Caco-2 (cell line): ENCODE measurements at places on chromosomes 7 and 10. TPM values are rescaled to one million over a fixed set of nuclear protein-coding genes. Genes with fewer than 3 reads are reported as not detected.

- H3K27ac ChIP-seq, result no peak overlapping the region
- DNase-seq, result no peak
These were observed 2.4 kb downstream of the SPOCK2 start for GRCh38 chr10:72085864-72086465.

- no peaks in the 10 kb centered on the region for H3K27me3 ChIP-seq
- H3K27ac ChIP-seq, result no peak overlapping the region
- no peak overlapping the region for H3K4me3 ChIP-seq
These were observed 24.5 kb downstream of the TMEM209 start for GRCh38 chr7:130180571-130181262.

DNA sequence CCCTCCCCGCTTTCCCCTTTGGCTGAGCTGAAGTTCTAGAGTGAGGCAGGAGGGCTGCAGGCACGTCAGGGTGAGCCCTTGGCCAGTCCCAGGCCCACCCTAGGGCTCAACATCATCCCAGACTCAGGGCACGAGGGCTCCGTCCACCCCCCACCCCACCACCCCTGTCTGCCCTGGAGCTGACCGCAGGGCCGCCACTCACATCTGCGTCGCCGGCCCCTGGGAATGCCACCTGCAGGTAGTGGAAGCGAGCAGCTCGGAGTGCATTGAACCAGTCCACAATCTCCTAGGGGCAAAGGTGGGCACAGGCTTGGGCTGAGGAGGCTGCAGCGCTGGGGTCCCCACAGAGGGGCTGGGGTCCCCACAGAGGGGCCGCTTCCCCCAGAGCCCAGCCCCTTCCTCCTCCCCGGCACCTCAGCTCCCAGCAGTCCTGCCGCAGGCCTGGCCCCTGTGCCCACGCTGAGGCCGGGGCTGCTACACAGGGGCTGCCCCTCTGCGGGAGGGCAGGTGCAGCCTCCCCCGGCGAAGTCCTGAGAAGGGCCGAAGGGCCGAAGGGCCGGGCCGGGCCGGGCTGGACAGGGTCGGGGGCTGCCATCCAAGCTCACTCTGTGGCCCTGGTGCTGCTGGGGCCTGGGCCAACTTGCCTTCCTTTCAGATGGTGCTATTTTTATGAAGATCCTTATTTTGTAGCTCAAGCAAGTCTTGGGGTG, 24.1 kb downstream of the GET4 start:
- H3K36me3 ChIP-seq, result no peaks in the 10 kb centered on the region; the same call in 1 of the 2 replicates
- H3K27ac ChIP-seq, result peak overlapping the region; percentile 69
- no peaks in the 10 kb centered on the region for H3K4me1 ChIP-seq

GRCh38 chr7:51467384-51468017, 150.9 kb upstream of the COBL start:
- no peaks in the 10 kb centered on the region for H3K27me3 ChIP-seq
- H3K4me1 ChIP-seq, result no peaks in the 10 kb centered on the region
- H3K4me3 ChIP-seq, result no peak overlapping the region
- H3K27ac ChIP-seq, result no peak overlapping the region
- H3K36me3 ChIP-seq, result no peaks in the 10 kb centered on the region
- DNase-seq, result no peak

GRCh38 chr7:96484091-96484490, 162.2 kb upstream of the SLC25A13 start:
- no peaks in the 10 kb centered on the region for H3K4me1 ChIP-seq
- no peaks in the 10 kb centered on the region for H3K36me3 ChIP-seq
- DNase-seq, result no peak
- no peaks in the 10 kb centered on the region for H3K27me3 ChIP-seq

DNA sequence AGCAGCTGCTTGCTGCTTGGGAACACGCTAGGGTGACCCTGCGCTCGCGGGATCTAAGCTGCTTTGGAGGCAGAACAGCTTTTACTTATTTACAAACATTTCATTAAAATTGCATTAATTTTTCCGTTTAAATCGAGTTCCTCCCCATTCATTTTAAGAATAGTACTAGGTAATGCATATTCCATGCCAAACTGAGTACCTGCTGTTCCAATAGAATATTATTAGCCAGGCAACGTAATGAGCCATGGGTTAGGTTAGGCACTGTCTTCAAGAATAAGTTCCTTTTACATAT, 860 bp downstream of the EXOC6 start:
- peak overlapping the region; percentile 78 for H3K4me3 ChIP-seq
- H3K4me1 ChIP-seq, result peaks cover 4% of the 10 kb centered on the region; the same call in 1 of the 2 replicates
- DNase-seq, result no peak
- H3K27ac ChIP-seq, result peak overlapping the region; percentile 48
- no peaks in the 10 kb centered on the region for H3K36me3 ChIP-seq

DNA sequence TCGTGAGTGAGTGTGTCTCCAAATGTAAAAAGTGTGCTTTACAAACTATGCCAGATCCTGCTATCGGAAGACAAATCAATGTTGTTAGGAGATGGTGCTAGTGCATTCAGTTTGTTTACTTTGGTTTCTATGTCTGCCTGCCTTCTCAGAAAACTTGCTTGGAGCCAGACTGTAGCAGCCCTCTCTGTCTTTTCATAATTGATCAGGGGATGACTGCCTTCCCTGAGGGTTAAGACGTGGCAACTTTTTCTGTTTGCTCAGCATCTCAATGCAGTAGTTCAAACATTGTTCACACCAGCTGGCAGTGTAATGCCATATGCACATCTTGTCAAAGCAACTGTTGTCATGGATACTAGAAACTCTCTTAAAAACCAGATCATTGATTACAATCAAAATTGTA, 118.5 kb downstream of the FOXP2 start:
- H3K4me1 ChIP-seq, result no peaks in the 10 kb centered on the region
- no peaks in the 10 kb centered on the region for H3K27me3 ChIP-seq
- H3K4me3 ChIP-seq, result no peak overlapping the region
- DNase-seq, result no peak
- H3K27ac ChIP-seq, result no peak overlapping the region

- no peaks in the 10 kb centered on the region for H3K4me1 ChIP-seq
- no peaks in the 10 kb centered on the region for H3K27me3 ChIP-seq
- no peak overlapping the region for H3K4me3 ChIP-seq
- H3K36me3 ChIP-seq, result peaks cover 2% of the 10 kb centered on the region; the same call in 1 of the 2 replicates
- H3K27ac ChIP-seq, result no peak overlapping the region
These were observed 41.4 kb downstream of the GSDME start for GRCh38 chr7:24715661-24716479.

DNA sequence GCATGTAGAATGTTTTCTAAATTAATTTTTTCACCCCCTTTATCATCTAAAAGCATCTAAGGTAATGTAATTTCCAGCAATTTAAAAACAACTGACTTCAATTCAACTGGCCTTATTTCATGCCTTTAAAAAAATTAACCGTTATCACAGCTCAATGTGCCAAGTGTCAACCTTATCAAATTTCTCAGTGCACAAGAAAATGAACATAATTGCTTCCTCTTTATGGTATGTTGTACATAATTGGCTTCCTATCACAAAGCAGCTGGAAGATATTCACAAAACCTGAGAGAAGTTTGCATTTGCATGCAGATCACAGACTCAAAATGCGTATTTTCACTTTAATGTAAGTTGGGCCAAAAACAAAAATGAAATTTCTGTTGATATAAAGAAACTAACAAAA, 966.4 kb downstream of the GRM8 start:
- H3K4me1 ChIP-seq, result no peaks in the 10 kb centered on the region
- no peak for DNase-seq
- no peaks in the 10 kb centered on the region for H3K27me3 ChIP-seq
- no peak overlapping the region for H3K27ac ChIP-seq

GRCh38 chr10:42988517-42989395, 88.1 kb upstream of the RET start:
- no peaks in the 10 kb centered on the region for H3K36me3 ChIP-seq
- no peak overlapping the region for H3K27ac ChIP-seq
- no peaks in the 10 kb centered on the region for H3K27me3 ChIP-seq
- no peak overlapping the region for H3K4me3 ChIP-seq

DNA sequence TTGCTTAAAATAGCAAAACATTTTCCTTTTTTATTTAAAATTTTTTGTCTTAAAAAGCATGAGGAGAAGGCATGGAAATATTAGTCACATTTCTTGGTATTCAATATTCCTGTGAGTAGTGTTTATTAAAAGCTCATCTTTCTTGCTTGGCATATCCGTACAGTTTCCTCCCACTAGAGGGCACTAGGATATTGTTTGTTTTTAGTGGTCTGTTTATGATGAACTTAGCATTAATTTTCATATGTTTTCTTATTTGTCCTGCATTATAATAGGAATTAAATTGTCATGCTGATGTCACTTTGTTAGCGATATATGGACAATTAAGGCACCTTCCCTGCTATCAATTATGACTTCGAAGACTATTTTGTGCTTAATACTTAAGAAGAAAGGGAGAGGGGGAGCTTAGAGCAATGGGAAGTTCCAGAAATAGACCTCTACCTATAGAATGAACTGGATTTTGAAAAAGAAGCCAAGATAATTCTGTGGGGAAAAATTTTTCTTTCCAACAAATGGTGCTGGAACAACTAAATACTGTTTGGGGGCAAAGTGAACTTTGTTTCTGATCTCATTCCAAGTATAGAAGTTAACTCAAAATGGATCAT, 91.0 kb upstream of the STRIP2 start:
- no peaks in the 10 kb centered on the region for H3K36me3 ChIP-seq
- no peaks in the 10 kb centered on the region for H3K4me1 ChIP-seq
- peak; percentile 44 for DNase-seq
- no peak overlapping the region for H3K4me3 ChIP-seq

DNA sequence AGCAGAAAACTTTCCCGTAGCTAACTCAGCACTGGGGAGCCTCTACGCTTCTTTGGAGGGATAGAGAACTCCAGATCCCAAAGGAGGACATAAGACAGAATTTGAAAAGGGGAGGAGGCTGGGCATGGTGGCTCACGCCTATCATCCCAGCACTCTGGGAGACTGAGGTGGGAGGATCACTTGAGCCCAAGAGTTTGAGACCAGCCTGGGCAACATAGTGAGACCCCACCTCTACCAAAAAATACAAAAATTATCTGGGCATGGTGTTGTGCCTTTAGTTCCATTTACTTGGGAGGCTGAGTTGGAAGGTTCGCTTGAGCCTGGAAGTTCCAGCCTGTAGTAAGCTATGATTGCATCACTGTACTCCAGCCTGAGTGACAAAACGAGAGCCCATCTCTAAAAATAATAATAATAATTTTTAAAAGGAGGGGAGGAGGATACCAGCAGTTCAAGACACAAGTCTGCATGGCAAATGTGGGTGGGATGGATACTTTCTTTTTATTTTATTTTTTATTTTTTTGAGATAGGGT, 165.9 kb upstream of the SH2B2 start:
- peak overlapping the region; percentile 64 for H3K27ac ChIP-seq
- H3K4me3 ChIP-seq, result no peak overlapping the region

- H3K4me3 ChIP-seq, result no peak overlapping the region
- peaks cover 2% of the 10 kb centered on the region; the same call in 1 of the 2 replicates for H3K36me3 ChIP-seq
These were observed 32.2 kb downstream of the VWA2 start for GRCh38 chr10:114271075-114271778.

GRCh38 chr7:20797462-20798080, 10.9 kb upstream of the SP8 start:
- peak overlapping the region; percentile 82 for H3K27ac ChIP-seq
- H3K36me3 ChIP-seq, result no peaks in the 10 kb centered on the region
- peak overlapping the region; percentile 50 for H3K4me3 ChIP-seq
- peak; percentile 72 for DNase-seq
- no peaks in the 10 kb centered on the region; the same call in 1 of the 2 replicates for H3K4me1 ChIP-seq

GRCh38 chr10:13788320-13788600, 201.5 kb downstream of the PRPF18 start:
- no peak for DNase-seq
- no peaks in the 10 kb centered on the region; the same call in 1 of the 2 replicates for H3K27me3 ChIP-seq
- H3K4me1 ChIP-seq, result no peaks in the 10 kb centered on the region; the same call in 1 of the 2 replicates
- H3K27ac ChIP-seq, result peak overlapping the region; percentile 54

GRCh38 chr7:50821457-50822008, 38.8 kb upstream of the GRB10 start:
- H3K36me3 ChIP-seq, result no peaks in the 10 kb centered on the region
- no peak overlapping the region for H3K4me3 ChIP-seq
- no peak overlapping the region for H3K27ac ChIP-seq
- no peak for DNase-seq
- H3K27me3 ChIP-seq, result no peaks in the 10 kb centered on the region
- H3K4me1 ChIP-seq, result no peaks in the 10 kb centered on the region; the same call in 1 of the 2 replicates

GRCh38 chr10:59877191-59877671, 29.1 kb downstream of the CCDC6 start:
- peaks cover 40% of the 10 kb centered on the region for H3K4me1 ChIP-seq
- no peaks in the 10 kb centered on the region for H3K36me3 ChIP-seq
- no peak overlapping the region for H3K4me3 ChIP-seq

DNA sequence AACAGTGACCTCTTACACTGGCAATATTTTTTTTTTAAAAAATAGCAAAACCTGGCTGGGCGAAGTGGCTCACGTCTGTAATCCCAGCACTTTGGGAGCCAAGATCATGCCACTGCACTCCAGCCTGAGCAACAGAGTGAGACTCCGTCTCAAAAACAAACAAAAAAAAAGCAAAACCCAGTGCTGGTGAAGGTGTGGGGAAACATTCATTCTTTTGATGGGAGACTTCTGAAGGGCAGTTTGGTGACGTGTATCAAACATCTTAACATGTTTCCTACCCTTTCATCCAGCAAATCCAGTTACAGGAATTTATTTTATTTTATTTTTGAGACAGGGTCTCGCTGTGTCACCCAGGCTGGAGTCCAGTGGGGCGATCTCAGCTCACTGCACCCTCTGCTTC, 58.0 kb downstream of the CHST3 start:
- H3K4me1 ChIP-seq, result peaks cover 27% of the 10 kb centered on the region
- H3K4me3 ChIP-seq, result no peak overlapping the region
- DNase-seq, result no peak

DNA sequence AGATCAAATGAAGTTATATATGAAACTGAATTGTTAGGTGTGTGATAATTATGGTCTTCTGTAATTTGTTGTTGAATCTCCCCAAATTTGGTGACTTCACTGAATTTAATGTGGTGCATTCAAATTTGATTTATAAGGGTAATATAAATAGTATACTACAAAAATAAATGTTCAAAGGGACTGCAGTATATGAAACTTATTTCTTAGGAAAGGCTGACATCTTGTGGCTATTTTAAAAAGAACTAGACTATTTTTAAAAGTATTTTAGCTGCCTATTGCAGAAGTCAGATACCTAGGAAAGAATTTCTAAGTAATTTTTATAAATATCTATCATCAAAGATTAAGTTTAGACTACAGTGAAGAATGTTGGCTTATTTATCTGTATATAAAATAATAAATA, 36.6 kb downstream of the ATRNL1 start:
- no peak for DNase-seq
- H3K27me3 ChIP-seq, result no peaks in the 10 kb centered on the region
- H3K27ac ChIP-seq, result no peak overlapping the region
- H3K36me3 ChIP-seq, result no peaks in the 10 kb centered on the region
- no peaks in the 10 kb centered on the region for H3K4me1 ChIP-seq

Gene POLD2
- 130 and 140 TPM in 2 replicates for total RNA-seq

Gene ITGB8
- 3.2 and 4.6 TPM in 2 replicates for total RNA-seq

Gene FRMPD2
- total RNA-seq, result 0.12 TPM in 1 of 2 replicates, not detected in the other

Gene GPR15LG
- total RNA-seq, result not detected in 2 replicates

Gene TUBAL3
- total RNA-seq, result 0.39 TPM in 1 of 2 replicates, not detected in the other

Gene CTAGE6
- total RNA-seq, result not detected in 2 replicates

Gene WASL
- total RNA-seq, result 42.3 TPM in 2 replicates

Gene AQP1
- total RNA-seq, result 0.19 and 0.52 TPM in 2 replicates

Gene POMZP3
- 16.5 and 23.8 TPM in 2 replicates for total RNA-seq

Gene ZNF239
- total RNA-seq, result 15.2 and 16.4 TPM in 2 replicates
